IgD-negative memory B cell (primary cell): ENCODE measurements at places on chromosomes 16 and 17. TPM values are rescaled to one million over a fixed set of nuclear protein-coding genes. Genes with fewer than 3 reads are reported as not detected.

Gene RAB26
- polyA plus RNA-seq: 0.41 TPM

Gene GNGT2
- polyA plus RNA-seq: 10.3 TPM

Gene CD300E
- polyA plus RNA-seq: 0.11 TPM

Gene ZNF213
- polyA plus RNA-seq: 1.9 TPM

Gene TNFRSF17
- polyA plus RNA-seq: 83.0 TPM

Gene AMFR
- polyA plus RNA-seq: 58.7 TPM

Gene ASIC2
- not detected for polyA plus RNA-seq

Gene ZDHHC1
- polyA plus RNA-seq: 0.33 TPM

Gene TMEM100
- not detected for polyA plus RNA-seq

Gene DPEP2NB
- polyA plus RNA-seq: not detected

Gene TRPV2
- polyA plus RNA-seq: 73.6 TPM

Gene CBX4
- polyA plus RNA-seq: 4.1 TPM

Gene RNU2-1
- not detected for polyA plus RNA-seq

Gene TERB1
- polyA plus RNA-seq: not detected

Gene BAIAP3
- polyA plus RNA-seq: 26.0 TPM

Gene SLC25A10
- polyA plus RNA-seq: 2.4 TPM

Gene SPHK1
- not detected for polyA plus RNA-seq

Gene KREMEN2
- polyA plus RNA-seq: 1.5 TPM

Gene SPATA22
- not detected for polyA plus RNA-seq

Gene IGFBP4
- polyA plus RNA-seq: 3.0 TPM

Gene TBC1D26
- not detected for polyA plus RNA-seq

Gene ANKS4B
- polyA plus RNA-seq: not detected

Gene MPP3
- polyA plus RNA-seq: not detected

Gene EMP2
- polyA plus RNA-seq: not detected

Gene PERCC1
- polyA plus RNA-seq: not detected

Gene EIF5A
- polyA plus RNA-seq: 221 TPM

Gene TNS4
- not detected for polyA plus RNA-seq

Gene SPATA20
- 12.8 TPM for polyA plus RNA-seq

Gene BCL6B
- 0.33 TPM for polyA plus RNA-seq

Gene ZG16
- not detected for polyA plus RNA-seq

Gene APOH
- polyA plus RNA-seq: not detected

Gene ZNF629
- polyA plus RNA-seq: 0.30 TPM

Gene TEX19
- polyA plus RNA-seq: 0.36 TPM

Gene METTL22
- 17.5 TPM for polyA plus RNA-seq

Gene TLCD2
- polyA plus RNA-seq: not detected

Gene ZNF276
- polyA plus RNA-seq: 24.6 TPM

Gene ABCC3
- 0.91 TPM for polyA plus RNA-seq

Gene SLC13A2
- not detected for polyA plus RNA-seq
